NCI-H2081 treated with DMSO at 0.1 percent for 48 hours (cell line): ENCODE measurements at places on chromosomes 6 and 20.

GRCh38 chr6:100693249-100693927 lies 187.7 kb downstream of the ASCC3 start:
- no peak for DNase-seq

GRCh38 chr6:79215213-79215824 lies 19.2 kb downstream of the HMGN3 start:
- no peak for DNase-seq

- no peak for DNase-seq
Measured at GRCh38 chr20:23232679-23233308, 117.8 kb upstream of the NXT1 start.

GRCh38 chr6:159062976-159063375 lies 18.2 kb upstream of the TAGAP start:
- no peak for DNase-seq

GRCh38 chr20:40493071-40493470 lies 196.0 kb downstream of the MAFB start:
- no peak for DNase-seq

DNA sequence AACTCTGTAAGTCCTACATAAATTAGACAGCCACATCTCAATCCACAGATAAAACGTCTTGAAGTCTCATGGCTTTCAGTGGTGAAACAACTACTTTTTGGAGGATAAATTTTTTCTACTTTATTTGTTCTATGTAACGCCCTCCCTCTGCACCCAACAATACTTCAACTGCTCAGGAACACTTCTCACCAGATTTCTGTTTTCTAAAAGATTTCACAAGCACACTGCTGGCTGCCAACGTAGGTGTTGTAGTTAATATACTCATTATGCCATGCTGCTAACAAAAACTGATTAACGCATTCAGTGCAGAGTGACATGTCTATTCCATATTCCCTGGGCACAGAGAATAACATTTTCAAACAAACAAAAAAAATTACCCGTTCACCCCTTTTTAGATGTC lies 10.2 kb downstream of the USP49 start:
- no peak for DNase-seq
